Activated CD8-positive, alpha-beta memory T cell treated with anti-CD3 and anti-CD28 coated beads for 1 hour (primary cell): ENCODE measurements at places on chromosomes 16 and 17.

GRCh38 chr17:3615160-3615870, 6.1 kb upstream of the TRPV1 start:
- no peak for DNase-seq

GRCh38 chr16:17299790-17300189, 171.0 kb downstream of the XYLT1 start:
- DNase-seq = no peak

DNA sequence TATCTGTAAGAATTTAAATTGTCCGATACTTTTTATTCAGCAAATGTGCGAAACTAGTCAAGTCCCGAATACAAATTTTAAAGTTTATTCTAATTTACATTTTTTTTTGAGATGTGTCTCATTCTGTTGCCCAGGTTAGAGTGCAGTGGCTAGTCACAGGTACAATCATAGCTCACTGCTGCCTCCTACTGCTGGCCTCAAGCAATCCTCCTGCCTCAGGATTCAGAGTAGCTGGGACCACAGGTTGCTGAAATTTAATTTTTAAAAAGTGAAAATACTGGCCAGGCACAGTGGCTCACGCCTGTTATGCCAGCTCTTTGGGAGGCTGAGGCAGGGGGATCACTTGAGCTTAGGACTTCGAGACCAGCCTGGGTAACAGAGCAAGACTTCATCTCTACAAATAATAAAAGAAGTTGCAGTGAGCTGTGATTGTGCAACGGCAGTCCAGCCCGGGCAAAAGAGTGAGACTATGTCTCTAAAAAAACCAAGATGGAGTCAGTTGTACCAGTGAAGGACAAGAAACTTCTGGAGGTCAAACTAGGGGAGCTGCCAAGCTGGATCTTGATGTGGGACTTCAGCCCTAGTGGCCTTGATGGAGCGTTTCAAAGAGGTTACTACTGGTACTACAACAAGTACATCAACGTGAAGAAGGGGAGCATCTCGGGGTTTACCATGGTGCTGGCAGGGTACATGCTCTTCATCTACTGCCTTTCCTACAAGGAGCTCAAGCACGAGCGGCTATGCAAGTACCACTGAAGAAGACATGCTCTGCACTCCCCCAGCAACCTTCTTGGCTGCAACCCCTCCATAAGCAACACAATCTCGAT, 5.6 kb downstream of the POLG2 start:
- DNase-seq = no peak

- no peak for DNase-seq
Measured at GRCh38 chr16:13994239-13995106, 74.5 kb downstream of the ERCC4 start.

- DNase-seq = no peak
Measured at GRCh38 chr16:1890708-1891050, 18.7 kb upstream of the MEIOB start.

DNA sequence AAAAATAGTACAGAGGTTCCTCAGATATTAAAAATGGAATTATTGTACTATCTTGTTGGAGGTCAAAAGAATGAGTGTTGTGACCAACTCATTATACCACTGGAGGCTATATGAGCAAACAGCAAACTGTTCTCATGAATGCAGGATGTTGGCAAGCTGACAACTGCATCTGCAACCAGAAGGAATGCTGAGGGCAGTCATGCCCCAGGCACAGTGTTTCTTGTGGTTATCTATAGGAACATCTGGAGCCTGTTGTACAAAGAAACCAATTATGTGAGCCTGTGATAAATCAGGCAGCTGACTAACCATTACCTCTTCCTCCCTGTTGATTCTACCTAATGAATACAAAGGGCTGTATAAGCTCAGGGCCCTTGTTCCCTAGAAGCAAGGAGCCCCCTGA, 2057.1 kb downstream of the TP53TG3F start:
- no peak for DNase-seq
